HT1080 (cell line): ENCODE measurements at places on chromosomes 4 and X.

DNA sequence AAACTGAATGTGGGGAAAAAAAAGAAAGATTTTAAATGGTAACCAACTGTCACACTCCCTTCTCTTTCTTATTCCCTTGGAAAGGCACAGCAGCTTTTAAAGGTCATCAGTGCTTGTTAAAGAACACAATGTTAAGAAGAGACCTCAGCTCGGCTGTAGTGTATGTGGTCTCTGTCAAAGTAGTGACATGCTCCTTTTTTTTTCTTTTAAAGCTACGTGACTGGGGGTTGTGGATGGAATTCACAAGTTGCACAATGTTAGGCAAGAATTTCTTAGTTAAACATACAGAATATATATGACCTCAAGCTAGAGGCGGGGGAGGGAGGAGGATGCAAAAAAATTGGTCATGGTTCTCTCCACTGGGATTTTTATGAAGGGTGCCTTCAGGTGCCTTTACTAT lies 45.6 kb downstream of the OCRL start:
- DNase-seq: no peak

DNA sequence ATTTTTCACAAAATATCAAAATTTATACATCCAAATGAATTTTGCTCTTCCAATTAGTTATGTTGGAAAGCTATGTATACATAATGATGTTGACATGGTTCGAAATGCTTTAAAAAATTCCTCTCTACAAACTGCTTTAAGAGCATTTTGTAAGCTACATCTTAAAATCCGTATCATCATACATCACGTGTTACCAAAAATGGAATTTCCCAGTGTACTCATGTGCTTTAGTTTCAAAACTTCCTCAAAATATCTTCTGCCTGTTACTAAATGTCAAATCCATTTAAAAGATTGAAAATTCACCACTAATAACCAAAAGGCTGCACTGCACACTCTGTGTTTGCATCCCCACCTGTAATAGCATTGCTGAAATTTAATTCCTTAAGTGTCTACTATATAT lies 87.9 kb downstream of the WDFY3 start:
- DNase-seq: no peak

DNA sequence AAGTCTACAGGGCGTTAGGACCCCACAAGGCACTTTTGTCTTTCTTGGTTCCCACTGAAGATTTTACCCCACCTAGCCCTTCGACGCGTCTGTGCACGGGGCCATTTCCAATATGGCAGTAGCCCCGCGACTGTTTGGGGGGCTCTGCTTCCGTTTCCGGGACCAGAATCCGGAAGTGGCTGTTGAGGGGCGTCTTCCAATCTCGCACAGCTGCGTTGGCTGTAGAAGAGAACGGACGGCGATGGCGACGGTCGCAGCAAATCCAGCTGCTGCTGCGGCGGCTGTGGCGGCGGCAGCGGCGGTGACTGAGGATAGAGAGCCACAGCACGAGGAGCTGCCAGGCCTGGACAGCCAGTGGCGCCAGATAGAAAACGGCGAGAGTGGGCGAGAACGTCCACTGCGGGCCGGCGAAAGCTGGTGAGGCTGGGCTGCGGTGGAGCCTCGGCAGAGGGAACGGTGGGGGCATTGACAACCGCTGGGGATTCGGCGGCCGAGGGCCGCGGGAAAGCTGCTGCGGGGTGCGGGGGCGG lies at the start of gene USP11:
Gene USP11, plus strand, starts transcription at position 207 of the 530 bp plus-strand sequence. Its CDS starts 35 bp downstream, at position 242.
- DNase-seq: peak; percentile 48

GRCh38 chrX:130682990-130683389 lies 220.0 kb downstream of the ENOX2 start:
- DNase-seq: peak; percentile 2

DNA sequence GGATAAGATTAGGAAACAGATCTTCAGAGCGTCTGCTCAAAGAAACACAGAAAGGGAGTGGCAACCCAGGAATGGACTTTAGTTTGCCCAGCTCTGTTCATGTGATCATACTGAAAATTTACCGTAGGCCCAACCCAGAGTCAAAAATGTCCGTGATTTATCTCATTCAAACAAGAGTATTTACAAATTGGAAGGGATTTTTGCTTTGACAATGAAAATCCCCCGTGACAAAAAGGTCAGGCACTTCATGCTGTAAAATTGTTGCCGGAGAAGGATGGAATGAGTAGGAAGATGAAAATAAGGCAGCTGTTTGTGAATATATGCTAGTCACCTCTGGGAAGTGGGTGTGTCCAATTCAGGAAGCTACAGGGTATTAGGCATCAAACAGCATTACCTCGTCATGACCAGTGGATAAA lies 1.2 kb downstream of the SULT1B1 start:
- no peak for DNase-seq

DNA sequence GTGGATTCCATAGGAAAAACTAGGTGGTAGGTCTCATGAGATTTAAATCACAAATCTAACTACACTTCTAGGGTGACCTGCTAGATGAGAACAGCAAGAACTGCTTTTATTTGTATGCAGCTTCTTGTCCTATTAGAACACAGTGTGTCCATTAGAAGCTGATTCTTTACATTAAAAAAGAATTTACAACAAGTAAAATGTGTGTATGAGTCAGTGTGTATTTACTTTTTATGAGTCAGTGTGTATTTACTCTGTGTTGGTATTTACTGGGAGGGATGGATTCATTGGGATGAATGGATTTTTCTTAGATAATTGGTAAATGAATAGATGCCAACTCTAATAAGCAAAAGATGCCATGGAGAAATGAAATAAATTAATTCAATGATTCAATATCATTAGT lies 40.6 kb upstream of the XPNPEP2 start:
- no peak for DNase-seq

DNA sequence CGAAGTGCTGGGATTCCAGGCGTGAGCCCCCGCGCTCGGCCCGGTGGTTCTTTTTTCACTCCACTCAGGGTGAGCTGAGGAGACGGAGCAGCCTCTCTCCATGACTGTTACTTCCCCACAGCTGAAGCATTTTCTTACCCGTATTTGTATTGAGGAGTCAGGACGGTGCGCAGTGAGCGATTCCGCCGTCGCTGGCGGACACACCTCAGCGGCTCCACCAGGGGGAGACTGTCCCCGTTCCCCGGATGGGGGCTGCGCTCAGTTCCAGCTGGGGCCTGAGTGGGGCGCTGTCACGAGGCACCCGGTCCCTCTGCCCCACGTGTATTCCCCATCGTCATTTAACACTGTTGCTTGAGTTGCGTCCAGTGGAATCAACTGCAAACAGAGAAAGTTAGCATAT lies 844.0 kb upstream of the FRG1 start:
- no peak for DNase-seq

GRCh38 chr4:171979461-171979860 lies 166.3 kb downstream of the GALNTL6 start:
- DNase-seq: no peak
